ENCODE measurements at places on chromosomes 6 and 20. TPM values are rescaled to one million over a fixed set of nuclear protein-coding genes. Genes with fewer than 3 reads are reported as not detected.
A peak's percentile ranks its signal among the peaks of the same experiment; 100 is the strongest.

DNA sequence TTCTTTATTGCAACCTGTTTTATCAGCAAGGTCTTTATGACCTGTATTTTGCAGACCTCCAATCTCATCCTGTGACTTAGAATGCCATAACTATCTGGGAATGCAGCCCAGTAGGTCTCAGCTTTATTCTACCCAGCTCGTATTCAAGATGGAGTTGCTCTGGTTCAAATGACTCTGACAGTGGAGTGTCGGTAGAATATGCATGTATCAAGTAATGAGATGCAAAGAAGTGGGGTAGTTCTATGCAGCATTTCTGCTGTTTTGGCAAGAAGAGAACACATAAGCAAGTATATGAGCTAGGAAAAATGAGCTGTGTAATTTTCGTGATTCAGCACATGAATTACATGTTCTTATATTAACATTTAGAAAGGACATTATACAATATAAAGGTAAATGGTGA is 185.9 kb downstream of the DOK5 start:
- no peaks in the 10 kb centered on the region for H3K27me3 ChIP-seq
- H3K36me3 ChIP-seq, result no peaks in the 10 kb centered on the region
- DNase-seq, result no peak

GRCh38 chr6:142612956-142613355 is 311.1 kb downstream of the ADGRG6 start:
- H3K27me3 ChIP-seq, result no peaks in the 10 kb centered on the region
- no peaks in the 10 kb centered on the region for H3K36me3 ChIP-seq
- no peaks in the 10 kb centered on the region for H3K4me1 ChIP-seq
- no peak for DNase-seq
- no peak overlapping the region for H3K4me3 ChIP-seq

- H3K4me1 ChIP-seq, result no peaks in the 10 kb centered on the region
- H3K27ac ChIP-seq, result no peak overlapping the region
- no peak overlapping the region for H3K4me3 ChIP-seq
- no peak for DNase-seq
- no peaks in the 10 kb centered on the region for H3K36me3 ChIP-seq
Observed at GRCh38 chr6:71015392-71015791, 58.5 kb upstream of the B3GAT2 start.

DNA sequence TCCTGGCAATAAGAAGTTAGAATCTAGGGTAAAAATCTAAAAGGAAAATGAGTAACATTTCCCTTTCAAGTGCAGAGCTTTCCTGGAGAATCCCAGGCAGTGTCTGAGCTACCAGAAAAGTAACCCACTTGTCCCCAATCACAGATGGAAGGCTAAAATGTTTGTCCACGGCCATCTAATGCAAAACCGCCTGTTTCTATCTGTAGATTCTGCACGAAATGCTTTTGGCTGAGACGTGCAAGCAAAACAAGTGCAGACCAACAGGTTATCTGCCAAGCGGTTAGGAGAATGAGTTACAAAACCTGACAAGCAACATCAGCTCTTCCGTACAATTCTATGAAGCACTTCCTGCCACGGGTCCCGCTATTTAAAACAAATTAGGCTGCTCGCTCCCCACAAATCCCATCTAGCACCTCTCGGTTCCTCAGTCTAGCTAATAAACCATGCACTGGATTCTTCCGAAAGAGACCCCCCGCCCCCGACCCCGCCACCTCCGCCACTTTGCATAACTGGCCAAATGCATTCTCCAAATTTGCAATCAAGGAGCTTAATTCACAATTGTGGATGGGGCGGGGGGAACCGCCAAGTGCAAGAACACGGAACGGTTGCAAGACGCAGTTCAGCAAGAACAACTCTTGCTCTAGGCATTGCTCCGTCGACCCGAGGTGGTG is 1.4 kb downstream of the ELOVL5 start:
- peak overlapping the region; percentile 96 for H3K4me3 ChIP-seq
- no peak for DNase-seq
- H3K4me1 ChIP-seq, result peaks cover 10% of the 10 kb centered on the region
- no peaks in the 10 kb centered on the region for H3K36me3 ChIP-seq
- H3K27me3 ChIP-seq, result no peaks in the 10 kb centered on the region

DNA sequence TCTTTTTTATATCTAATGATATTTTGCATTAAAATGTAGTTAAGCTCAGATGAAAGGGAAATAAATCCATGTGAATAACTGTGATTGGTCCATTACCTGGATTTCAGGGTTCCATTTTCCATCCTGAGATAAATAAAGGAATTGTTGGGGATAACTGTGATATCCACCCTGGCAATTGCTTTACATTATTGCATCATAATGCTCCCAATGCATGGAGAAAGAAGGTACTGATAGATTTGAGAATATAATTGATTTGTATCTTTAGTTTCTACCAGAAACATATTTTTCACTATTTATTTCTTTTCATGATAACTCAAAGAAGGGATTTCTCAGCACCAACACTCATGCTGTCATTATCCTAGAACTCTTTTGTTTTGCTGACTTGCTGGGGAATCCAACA is 102.0 kb upstream of the KCNQ5 start:
- no peaks in the 10 kb centered on the region for H3K27me3 ChIP-seq
- no peaks in the 10 kb centered on the region for H3K36me3 ChIP-seq
- no peaks in the 10 kb centered on the region for H3K4me1 ChIP-seq
- no peak for DNase-seq
- no peak overlapping the region for H3K27ac ChIP-seq

- no peak overlapping the region for H3K27ac ChIP-seq
- no peak overlapping the region for H3K4me3 ChIP-seq
- DNase-seq, result no peak
- H3K27me3 ChIP-seq, result no peaks in the 10 kb centered on the region
Observed at GRCh38 chr6:25060522-25060921, 124.8 kb upstream of the RIPOR2 start.

GRCh38 chr6:124995645-124996325 is 33.5 kb downstream of the RNF217 start:
- H3K36me3 ChIP-seq, result no peaks in the 10 kb centered on the region
- no peak overlapping the region for H3K4me3 ChIP-seq
- no peak overlapping the region for H3K27ac ChIP-seq

- no peak overlapping the region for H3K4me3 ChIP-seq
- H3K36me3 ChIP-seq, result no peaks in the 10 kb centered on the region
- H3K27ac ChIP-seq, result no peak overlapping the region
- H3K4me1 ChIP-seq, result no peaks in the 10 kb centered on the region
- no peaks in the 10 kb centered on the region for H3K27me3 ChIP-seq
Observed at GRCh38 chr6:37600312-37600916, 97.3 kb downstream of the MDGA1 start.

- H3K4me3 ChIP-seq, result no peak overlapping the region
- no peaks in the 10 kb centered on the region for H3K36me3 ChIP-seq
- peaks cover 10% of the 10 kb centered on the region for H3K4me1 ChIP-seq
- no peak for DNase-seq
Observed at GRCh38 chr20:50744143-50744792, 12.9 kb downstream of the PARD6B start.

- H3K27me3 ChIP-seq, result no peaks in the 10 kb centered on the region
- H3K36me3 ChIP-seq, result peaks cover 29% of the 10 kb centered on the region
- peak; percentile 98 for DNase-seq
- H3K4me1 ChIP-seq, result peaks cover 29% of the 10 kb centered on the region
Observed at GRCh38 chr20:63894358-63895201, at the start of gene DNAJC5. Gene DNAJC5 (plus strand): TSS chr20:63895126. CDS start chr20:63928346, 33,220 bp downstream.

DNA sequence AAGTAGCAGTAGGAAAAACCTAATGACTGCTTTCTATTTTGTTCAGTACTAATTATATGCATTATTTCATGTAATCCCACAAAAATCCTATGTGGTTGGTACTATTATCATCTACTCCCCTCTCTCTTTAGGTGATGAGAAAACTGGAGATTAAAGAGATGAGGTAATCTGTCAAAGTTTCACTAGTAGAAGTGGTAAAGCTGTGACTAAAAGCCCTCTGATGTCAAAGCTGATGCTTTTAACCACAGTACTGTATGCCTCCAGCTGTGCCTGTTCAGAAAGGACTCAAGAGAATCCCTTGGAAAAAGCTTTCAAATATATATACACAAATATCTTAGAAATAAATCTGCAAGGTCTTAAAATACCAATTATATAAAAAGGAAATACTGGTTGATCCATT is 38.0 kb downstream of the PHIP start:
- H3K4me1 ChIP-seq, result peaks cover 7% of the 10 kb centered on the region
- peaks cover 37% of the 10 kb centered on the region for H3K36me3 ChIP-seq
- no peak overlapping the region for H3K4me3 ChIP-seq
- H3K27ac ChIP-seq, result no peak overlapping the region

DNA sequence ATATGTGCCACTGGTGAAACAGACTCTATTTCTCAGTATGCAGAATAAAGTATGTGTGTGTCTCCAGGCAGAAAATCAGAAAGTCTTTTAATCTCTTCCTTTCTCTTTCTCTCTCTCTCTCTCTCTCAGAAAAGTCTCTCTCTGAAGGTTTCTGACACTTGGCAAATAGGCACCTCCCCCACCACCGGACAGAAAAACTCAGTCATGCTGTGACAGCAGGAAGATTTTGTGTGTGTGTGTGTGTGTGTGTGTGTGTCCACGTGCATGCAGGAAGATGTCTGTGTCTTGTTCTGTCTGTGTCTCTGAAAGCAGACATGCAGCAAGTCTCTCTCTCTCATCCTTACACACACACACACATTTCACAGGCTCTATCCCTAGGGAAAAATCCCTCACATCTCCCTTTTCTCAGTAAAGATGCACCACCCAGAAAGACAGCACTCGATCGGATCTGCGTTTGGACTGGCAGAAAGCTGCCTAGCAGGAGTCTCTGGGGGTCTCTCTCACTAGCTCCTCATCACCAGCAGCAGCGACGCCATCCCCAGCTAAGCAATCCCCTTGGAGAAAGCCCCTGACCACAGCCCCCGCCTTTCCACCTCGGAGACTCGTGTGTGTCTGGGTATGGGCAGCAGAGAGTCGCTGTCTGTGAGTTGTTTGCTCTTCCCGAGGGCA is 98.3 kb downstream of the EDN3 start:
- H3K27me3 ChIP-seq, result peaks cover 40% of the 10 kb centered on the region
- H3K4me1 ChIP-seq, result peaks cover 5% of the 10 kb centered on the region
- no peak for DNase-seq
- H3K27ac ChIP-seq, result no peak overlapping the region
- no peaks in the 10 kb centered on the region for H3K36me3 ChIP-seq

GRCh38 chr20:50498071-50498776 is 12.0 kb upstream of the PTPN1 start:
- H3K27me3 ChIP-seq, result no peaks in the 10 kb centered on the region
- H3K4me1 ChIP-seq, result peaks cover 11% of the 10 kb centered on the region
- H3K36me3 ChIP-seq, result no peaks in the 10 kb centered on the region
- no peak for DNase-seq
- H3K4me3 ChIP-seq, result no peak overlapping the region

DNA sequence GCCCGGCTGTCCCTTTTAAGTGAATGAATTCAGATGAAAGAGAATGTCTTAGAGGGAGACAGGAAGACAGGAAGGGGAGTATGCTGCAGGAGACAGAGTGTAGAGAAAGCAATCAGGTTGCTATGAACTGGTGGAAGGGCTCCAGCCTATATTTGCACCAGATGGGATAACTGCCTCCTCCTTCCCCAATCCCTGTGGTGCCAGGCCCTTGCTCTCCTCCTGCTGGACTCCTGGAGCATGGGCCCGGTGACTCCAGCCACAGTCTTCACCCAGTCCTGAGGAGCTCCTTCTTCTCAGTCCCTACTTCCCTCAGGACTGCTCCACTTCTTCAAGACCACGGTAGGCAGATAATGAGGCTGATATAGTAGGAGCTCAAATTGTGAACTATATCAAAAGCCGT is 91.8 kb downstream of the TMEM200A start:
- no peaks in the 10 kb centered on the region for H3K27me3 ChIP-seq
- no peak overlapping the region for H3K27ac ChIP-seq
- H3K4me1 ChIP-seq, result no peaks in the 10 kb centered on the region
- H3K4me3 ChIP-seq, result no peak overlapping the region
- H3K36me3 ChIP-seq, result no peaks in the 10 kb centered on the region

GRCh38 chr6:123456836-123457235 is 179.9 kb downstream of the TRDN start:
- no peak overlapping the region for H3K4me3 ChIP-seq
- no peaks in the 10 kb centered on the region for H3K4me1 ChIP-seq
- no peaks in the 10 kb centered on the region for H3K36me3 ChIP-seq
- H3K27me3 ChIP-seq, result no peaks in the 10 kb centered on the region
- H3K27ac ChIP-seq, result no peak overlapping the region
- no peak for DNase-seq

GRCh38 chr6:11921017-11921438 is 91.1 kb upstream of the HIVEP1 start:
- no peaks in the 10 kb centered on the region for H3K4me1 ChIP-seq
- H3K27me3 ChIP-seq, result no peaks in the 10 kb centered on the region
- no peaks in the 10 kb centered on the region for H3K36me3 ChIP-seq
- no peak for DNase-seq
- no peak overlapping the region for H3K4me3 ChIP-seq

DNA sequence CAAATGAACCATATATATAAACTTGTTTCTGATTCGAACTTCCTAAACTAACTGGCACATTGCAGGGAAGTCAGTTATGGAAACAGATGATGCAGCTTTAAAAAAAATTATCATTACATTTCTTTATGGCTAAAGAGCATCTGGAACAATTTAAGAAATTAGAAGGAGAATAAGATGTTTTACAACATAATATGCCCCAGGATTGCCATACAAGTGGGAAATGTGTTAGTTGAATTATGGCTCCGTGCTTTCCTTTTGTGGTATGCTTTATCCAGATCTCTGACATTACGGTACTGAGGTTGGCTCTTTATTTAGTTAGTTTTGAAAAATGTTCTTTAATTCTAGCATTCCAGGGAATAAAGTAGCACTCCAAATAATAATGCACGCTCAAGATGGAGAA is 343.0 kb upstream of the ZFP64 start:
- H3K36me3 ChIP-seq, result no peaks in the 10 kb centered on the region
- H3K27ac ChIP-seq, result no peak overlapping the region
- H3K27me3 ChIP-seq, result no peaks in the 10 kb centered on the region
- no peak for DNase-seq

GRCh38 chr6:27031302-27031701 is 216.2 kb upstream of the PRSS16 start:
- H3K27ac ChIP-seq, result no peak overlapping the region
- H3K36me3 ChIP-seq, result no peaks in the 10 kb centered on the region
- DNase-seq, result no peak

DNA sequence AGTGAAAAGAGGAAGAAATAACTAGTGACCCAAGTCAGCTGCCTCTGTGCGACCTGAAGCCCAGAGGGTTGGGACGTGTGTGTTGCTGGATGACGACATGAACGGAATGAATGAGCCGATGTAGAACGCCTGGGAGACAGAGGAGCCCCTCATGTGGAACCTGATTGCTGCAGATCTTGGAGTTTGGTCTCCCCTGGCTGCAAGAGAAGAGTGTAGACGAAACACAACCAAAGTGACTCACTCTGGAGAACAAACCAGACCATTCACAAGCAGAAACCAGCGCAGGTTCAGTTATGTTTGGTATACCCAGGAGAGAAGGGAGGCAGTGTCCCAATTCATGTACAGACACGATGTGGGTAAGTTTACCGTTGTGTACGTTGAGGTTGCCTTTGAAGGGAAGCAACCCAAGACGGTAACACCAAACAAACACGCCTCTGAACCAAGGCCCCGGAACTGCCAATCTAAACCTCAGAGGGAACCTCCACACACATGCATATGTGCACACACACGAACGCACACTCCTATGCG is 265.9 kb downstream of the BMP7 start:
- peaks cover 21% of the 10 kb centered on the region for H3K27me3 ChIP-seq
- H3K4me3 ChIP-seq, result no peak overlapping the region
- DNase-seq, result no peak
- H3K36me3 ChIP-seq, result no peaks in the 10 kb centered on the region
- no peaks in the 10 kb centered on the region for H3K4me1 ChIP-seq

The C6orf15 gene
- total RNA-seq, result not detected

The STK35 gene
- total RNA-seq, result 13.0 TPM

The C6orf141 gene
- total RNA-seq, result 2.1 TPM

The VNN1 gene
- 10.1 TPM for total RNA-seq

The TPX2 gene
- 1.6 TPM for total RNA-seq

The MOXD1 gene
- 24.0 TPM for total RNA-seq

The GHRH gene
- not detected for total RNA-seq

Measured in upper lobe of right lung (tissue), 1 donor.